ENCODE measurements at places on chromosomes 1 and 21.

DNA sequence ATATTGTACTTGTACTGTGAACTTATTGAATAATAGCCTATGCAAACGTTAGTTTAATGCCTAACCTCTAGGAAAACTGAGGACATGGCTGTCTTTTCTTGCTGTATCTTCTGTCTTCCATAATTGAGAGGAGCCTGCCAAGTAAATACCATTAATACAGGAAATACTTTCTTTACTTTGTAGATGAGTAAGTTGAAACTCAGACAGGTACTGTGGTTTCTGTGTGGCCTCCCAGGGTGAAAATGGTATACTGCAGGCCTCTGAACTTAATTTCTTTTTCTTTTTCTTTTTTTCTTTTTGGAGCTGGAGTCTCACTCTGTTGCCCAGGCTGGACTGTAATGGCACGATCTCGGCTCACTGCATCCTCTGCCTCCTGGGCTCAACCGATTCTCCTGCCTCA is 208.8 kb upstream of the ADGRL4 start:
- no peak for DNase-seq

- no peak for DNase-seq
Measured at GRCh38 chr1:228850141-228851100, 115.1 kb downstream of the RHOU start.

- DNase-seq: no peak
Measured at GRCh38 chr1:111699268-111699667, 39.9 kb downstream of the INKA2 start.

- DNase-seq: no peak
Measured at GRCh38 chr1:171160639-171161354, 24.3 kb upstream of the FMO2 start.

DNA sequence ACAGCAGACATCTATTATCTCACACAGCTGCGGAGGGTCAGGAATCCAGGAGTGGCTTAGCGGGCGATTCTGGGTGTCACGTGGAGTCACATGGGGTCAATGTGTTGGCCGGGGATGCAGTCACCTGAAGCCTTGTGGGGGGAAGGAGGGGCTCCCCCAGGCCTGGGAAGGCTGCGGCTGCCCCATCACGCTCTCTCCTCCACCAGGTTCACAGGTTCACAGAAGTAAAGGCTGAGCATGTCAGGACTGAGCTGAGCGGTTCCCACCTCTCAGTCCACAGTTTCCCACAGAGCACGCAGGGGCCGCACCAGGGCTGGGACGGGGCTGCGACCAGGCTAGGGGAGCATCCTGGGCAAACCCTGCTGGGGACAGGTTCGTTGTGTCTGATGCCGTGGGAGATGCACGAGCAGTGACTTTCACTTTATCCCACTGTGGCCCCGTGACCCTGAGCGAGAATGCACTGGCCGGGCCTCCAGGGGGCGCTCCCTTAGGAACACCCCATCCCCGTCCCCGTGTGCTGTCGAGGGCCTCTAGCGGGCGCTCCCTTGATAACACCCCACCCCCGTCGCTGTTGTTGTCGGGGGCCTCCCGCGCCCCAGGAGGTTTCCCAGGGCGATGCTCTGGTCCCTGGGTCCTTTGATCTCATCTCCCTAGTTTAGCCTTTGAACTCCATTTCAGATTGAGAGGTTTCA is 73.2 kb upstream of the TRAPPC10 start:
- DNase-seq: peak; percentile 54

DNA sequence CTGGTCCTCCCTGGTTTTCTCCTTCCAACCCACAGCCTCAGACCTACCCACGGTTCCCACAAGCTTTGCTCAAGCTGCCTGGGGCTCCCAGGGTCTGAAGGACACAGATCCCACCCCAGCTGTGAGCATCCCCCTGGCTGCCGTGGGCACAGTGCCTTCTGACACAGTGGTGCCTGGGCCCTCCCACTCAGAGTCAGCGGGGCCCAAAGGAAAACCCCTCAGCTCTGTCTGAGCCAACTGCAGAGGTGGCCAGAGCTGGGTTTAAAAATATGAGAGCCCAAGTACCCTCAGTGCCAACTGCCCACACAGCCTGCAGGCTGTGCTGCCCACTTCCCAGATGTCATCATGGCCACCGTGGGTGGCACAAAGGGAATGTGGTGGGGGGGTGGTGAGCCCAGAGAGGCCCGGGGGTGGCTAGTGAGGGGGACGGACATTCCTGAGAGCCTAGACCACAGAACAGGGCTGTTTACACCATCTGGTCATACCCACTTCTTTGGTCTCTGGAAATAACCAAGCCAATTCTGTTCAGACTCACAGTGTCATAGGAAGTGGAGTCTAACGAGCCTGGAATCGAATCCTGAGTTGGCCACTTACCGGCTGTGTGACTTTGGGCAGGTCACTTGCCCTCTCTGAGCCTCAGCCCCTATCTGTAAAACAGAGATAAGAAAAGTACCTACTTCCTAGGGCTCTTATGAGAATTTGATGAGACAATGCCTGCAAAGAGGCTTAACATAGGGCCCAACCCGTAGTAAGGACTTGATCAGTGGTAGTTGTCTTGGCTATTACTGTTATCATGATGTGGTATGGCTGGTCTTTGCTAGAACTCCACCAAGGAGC is 85.5 kb downstream of the CAMK2N1 start:
- no peak for DNase-seq

- DNase-seq: no peak
Measured at GRCh38 chr1:34790985-34791384, 1.8 kb upstream of the GJA4 start.

GRCh38 chr1:117589544-117589943 is 16.3 kb upstream of the TENT5C start:
- no peak for DNase-seq

DNA sequence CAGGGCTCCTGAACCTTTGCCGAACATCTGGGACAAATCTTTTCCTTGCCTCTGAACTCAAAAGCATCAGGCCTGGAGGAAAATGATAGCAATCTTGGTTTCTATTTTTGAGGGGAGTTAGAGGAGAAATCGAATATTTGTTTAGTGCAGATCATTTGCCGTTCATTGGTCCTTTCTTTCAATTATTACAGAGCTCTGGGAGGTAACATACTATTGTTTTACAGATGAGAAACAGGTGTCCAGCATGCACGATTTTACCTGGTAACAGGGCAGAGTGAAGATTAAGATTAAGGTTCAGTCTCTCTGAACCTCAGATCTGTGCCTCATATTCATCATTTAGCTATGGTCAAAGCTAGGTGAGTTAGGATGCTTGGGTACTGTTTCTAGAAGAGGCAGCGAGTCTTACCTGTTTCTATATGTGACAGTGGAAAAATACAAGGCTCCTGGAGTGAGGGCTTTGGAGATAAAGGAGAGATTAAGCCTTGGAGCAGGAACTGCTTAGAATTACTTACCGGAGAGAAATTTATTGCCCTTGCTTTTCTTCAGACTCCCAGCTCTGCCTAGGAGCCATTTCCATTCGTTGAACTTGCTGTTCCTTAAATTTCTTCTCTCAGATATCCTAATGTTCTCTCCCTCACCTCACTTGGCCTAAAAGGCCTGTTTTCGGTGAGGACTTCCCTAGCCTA is 1.4 kb downstream of the PRCC start:
- no peak for DNase-seq

DNA sequence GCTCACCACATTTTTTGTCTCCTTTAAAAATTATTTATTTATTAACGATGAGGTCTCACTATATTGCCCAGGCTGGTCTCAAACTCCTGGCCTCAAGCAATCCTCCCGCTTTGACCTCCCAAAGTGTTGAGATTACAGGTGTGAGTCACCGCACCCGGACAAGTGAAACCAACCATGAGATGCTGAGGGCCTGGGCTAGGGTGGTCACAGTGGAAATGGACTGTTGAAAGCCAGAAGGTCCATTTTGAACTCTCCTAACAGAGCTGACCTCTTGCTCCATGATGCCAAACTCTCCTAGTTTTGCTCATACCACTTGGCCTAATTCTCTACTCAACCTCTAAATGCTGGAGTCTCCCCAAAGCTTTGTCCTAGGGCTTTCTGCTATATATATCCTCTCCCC is 109.1 kb downstream of the SLC45A1 start:
- no peak for DNase-seq

- no peak for DNase-seq
Measured at GRCh38 chr1:46405724-46406123, 11.6 kb downstream of the FAAH start.

DNA sequence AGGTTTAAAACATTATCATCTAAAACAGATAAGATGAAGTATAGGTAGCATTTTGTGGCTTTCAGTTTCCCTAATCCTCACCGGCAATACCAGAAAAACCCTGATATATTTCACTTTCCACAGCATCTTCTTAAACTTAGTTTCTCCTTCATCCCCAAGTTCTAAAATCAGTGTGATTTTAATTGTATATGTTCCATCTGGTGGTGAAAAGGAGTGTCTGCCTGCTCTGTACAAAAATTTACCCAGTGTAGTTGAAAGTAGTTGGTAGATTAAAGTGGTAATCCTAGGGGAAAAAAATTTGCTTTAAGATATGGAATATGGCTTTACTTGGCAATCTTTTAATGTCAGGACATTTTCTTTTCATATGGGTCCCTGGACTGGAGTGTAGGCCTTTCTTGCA is 74.3 kb downstream of the CEP350 start:
- no peak for DNase-seq

DNA sequence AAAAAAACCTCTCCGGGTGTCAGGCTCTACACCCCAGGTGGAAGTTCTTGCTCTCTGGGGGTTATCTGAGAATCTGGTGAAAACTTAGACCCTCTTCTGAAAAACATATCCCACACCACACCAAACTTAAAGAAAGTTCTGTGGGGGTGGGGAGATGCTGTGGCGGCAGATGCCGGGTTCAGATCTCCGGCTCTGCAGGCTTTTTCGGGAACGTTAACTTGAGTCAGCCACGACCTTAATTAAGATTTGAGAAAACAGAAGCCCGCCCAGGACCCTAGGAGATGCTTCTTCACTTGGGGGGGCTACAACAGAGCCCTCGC is 2.3 kb downstream of the RCC2 start:
- no peak for DNase-seq

- no peak for DNase-seq
Measured at GRCh38 chr1:30757352-30758120, at the start of gene LAPTM5. LAPTM5 (minus strand) TSS chr1:30757774; CDS start chr1:30757745, 29 bp downstream.

- DNase-seq: peak; percentile 3
Measured at GRCh38 chr1:57485643-57486042, 61.8 kb upstream of the DAB1 start.

- no peak for DNase-seq
Measured at GRCh38 chr1:194028002-194028401, 841.6 kb upstream of the B3GALT2 start.

DNA sequence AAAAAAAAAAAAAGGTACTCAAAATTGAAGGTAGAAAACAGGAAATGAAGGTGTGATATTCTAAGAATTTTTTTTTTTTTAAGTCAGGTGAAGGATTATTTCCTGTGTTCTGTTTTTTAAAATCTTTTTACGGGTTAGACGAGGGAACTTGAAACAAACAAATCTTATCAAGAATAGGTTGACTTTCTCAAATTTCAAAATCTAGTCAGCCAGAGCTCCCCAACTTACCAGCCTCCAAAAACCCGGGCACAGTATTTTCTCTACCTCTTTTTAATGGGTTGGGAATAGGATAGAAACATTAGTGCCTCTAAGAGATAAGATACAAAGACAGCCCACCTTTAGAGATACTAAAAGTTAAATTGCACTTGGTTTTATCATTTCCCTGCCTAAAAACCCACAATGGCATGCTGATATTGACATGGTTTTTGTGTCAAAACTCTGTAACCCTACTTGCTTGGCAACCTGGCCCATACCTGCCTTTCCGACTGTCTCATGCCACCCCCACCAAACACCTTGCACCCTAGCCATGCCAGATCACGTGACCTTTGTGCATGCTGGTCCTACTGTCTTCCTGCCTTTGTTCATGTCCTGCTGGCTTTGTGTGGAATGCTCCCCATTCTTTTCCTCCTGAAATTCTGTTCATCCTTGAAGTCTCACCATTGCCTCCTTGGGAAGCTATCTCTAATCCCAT is 4.2 kb downstream of the RCAN3 start:
- DNase-seq: no peak

GRCh38 chr1:3747903-3748302 is 4.3 kb upstream of the CCDC27 start:
- DNase-seq: no peak

- no peak for DNase-seq
Measured at GRCh38 chr1:236253918-236254637, 27.7 kb downstream of the ERO1B start.

- DNase-seq: no peak
Measured at GRCh38 chr1:99497690-99498089, 148.2 kb upstream of the PALMD start.

GRCh38 chr1:4564051-4564450 is 90.4 kb upstream of the AJAP1 start:
- no peak for DNase-seq

GRCh38 chr1:116986421-116987255 is 14.9 kb upstream of the CD101 start:
- DNase-seq: no peak

DNA sequence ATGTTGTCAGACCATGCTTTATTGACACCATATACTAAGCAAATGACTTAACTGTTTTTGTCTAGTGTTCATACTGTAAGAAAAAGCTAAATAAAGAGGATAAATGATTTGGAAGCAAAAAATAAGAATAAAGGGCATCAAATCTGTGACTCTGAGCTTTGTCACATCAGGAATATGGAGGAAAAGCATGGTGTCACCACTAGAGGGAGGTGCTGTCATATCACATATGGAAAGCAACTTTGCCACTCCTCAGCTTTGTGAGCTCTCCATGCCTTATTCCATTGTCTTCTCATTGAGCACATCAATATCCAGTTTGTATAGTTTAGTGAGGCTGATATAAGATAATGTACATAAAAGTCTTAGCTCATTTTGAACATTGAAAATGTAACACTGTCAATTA is 20.8 kb upstream of the GBP1 start:
- DNase-seq: no peak

DNA sequence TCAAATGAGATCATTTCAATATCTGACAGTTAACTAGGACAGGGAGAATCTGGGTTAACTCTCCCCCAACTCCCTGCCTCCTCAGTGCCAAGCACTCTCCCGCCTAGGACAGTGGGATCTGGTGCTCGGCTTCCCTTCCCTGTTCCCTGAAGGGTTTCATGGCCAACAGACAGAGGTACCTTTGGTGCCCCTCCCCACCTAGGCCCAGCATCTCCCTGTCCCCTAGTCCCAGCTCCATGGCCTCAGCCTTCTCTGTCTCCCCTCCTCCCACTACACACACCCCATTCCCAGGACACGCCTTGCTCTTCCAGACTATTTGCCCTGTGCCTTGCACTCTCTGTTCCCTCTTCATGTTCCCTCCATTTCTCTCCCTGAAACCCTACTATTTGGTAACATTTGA is 77.1 kb downstream of the CD247 start:
- DNase-seq: no peak

GRCh38 chr1:114341856-114342255 is 169.1 kb downstream of the TRIM33 start:
- DNase-seq: no peak

GRCh38 chr21:17597680-17598079 is 15.0 kb downstream of the BTG3 start:
- no peak for DNase-seq

DNA sequence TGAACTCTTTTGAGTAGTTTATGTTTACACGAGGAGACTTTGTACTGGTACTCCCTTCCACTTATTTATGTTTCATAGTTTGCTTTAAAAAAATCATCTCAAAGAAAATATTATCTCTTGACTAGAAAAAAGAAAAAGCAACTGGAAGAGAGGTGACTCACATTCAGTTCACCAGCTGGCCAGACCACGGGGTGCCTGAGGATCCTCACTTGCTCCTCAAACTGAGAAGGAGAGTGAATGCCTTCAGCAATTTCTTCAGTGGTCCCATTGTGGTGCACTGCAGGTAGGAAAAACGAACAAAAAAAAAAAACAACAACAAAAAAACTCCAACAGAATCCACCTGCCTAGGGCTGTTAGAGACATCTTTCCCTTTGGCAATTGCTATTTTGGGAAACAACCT is 102.9 kb downstream of the PTPRC start:
- DNase-seq: no peak

- no peak for DNase-seq
Measured at GRCh38 chr1:109624201-109625010, 4.8 kb downstream of the AMPD2 start.

Measured in HTR-8/SVneo (cell line).